SJCRH30 (cell line): ENCODE measurements at places on chromosomes 7 and 10.

- DNase-seq: no peak
- H3K27me3 ChIP-seq: no peaks in the 10 kb centered on the region
- H3K4me3 ChIP-seq: no peak overlapping the region
- no peaks in the 10 kb centered on the region for H3K36me3 ChIP-seq
- no peaks in the 10 kb centered on the region for H3K4me1 ChIP-seq
Measured at GRCh38 chr10:8224591-8224990, 170.1 kb downstream of the GATA3 start.

DNA sequence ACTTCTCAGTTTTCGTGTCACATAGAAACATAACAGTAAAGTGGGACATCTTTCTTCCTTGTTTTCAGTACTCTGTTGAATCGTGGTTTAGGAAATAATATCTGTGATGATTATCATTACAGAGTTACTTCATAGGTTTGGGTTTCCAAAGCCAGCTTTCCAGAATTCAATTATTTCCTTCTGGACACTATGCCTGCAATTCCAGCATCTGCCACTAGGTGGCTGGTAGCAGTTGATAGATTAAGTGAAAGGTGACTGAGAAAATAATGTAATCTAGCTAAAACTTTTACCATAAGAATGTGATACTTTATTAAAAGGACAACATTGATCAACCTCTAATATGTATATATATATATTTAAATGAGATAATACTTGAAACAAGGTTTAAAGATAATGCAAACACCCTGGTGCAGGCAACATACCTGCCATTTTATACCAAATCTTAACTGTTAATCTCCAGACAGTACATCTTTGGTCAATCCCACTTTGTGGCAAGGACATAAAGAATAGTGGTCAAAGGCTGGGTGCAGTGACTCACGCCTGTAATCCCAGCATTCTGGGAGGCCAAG is 102.6 kb downstream of the SH3PXD2A start:
- H3K4me1 ChIP-seq: no peaks in the 10 kb centered on the region
- H3K4me3 ChIP-seq: no peak overlapping the region
- no peaks in the 10 kb centered on the region for H3K36me3 ChIP-seq
- no peak overlapping the region for H3K27ac ChIP-seq
- H3K27me3 ChIP-seq: no peaks in the 10 kb centered on the region

DNA sequence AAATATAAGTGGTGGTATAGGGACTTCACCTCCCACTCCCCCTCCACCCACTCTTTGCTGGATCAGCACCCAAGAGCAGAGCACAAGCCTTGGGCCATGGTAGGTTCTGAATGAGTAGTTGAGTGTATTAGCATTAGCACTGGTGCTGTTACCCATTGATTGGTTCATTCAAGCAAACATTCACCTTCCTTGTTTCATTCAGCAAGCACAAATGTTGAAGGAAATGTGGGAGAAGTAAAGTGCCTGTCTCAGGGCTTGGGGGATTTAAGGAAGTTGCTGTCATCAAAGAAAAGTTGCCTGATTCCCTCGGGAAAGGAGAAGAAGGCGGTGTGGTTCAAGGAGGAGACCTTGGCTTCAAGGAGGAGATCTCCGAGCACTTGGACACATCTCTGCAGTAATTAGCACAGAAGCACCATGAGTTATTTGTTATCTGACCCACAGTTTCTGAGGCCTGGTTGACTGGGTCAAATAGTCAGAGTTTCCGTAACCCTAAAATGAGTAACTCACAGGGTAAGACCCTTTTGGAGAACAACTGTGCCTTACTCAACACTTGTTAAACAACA is 17.3 kb downstream of the IL2RA start:
- H3K4me3 ChIP-seq: no peak overlapping the region
- no peak overlapping the region for H3K27ac ChIP-seq
- H3K4me1 ChIP-seq: no peaks in the 10 kb centered on the region

DNA sequence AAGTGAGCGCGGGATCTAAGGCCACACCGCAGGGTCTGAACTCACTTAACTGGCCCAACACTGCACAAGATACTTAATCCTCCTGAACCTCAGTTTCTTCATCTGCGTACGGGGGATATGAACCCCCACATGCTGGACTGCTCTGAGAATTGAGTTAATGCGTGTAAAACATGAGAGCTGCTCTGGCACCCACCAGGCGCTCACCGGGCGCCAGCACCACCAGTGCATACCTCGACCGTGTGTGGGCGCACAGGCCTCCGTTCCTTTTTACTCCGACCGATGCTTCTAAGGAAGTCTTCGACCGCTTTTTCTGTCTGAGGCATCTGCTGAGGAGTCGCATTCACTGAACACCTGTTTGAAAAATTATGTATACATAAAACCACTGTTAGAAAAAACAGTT is 27.2 kb downstream of the PITRM1 start:
- H3K27ac ChIP-seq: no peak overlapping the region
- no peak overlapping the region for H3K4me3 ChIP-seq
- DNase-seq: no peak
- H3K4me1 ChIP-seq: no peaks in the 10 kb centered on the region
- no peaks in the 10 kb centered on the region for H3K27me3 ChIP-seq

DNA sequence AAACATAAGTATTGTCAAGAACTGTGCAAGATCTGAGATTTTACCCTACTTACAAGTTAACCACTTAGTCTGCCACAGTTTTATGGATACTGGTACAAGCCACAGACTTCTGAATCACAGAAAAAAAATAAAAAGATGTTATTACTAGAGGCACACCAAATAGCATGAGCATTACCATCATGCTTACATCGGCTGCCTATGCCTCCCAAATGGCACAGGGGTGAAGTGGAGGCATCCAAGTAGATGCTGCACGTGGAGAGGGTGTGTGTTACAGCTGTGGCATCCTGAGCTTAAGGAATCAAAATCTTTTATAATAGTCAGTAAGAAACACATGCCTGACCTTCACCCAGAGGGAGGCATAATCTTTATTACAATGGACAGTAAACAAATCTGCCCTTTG is 207.8 kb downstream of the TFEC start:
- no peaks in the 10 kb centered on the region for H3K36me3 ChIP-seq
- H3K4me3 ChIP-seq: no peak overlapping the region
- no peak overlapping the region for H3K27ac ChIP-seq
- H3K4me1 ChIP-seq: peaks cover 22% of the 10 kb centered on the region

DNA sequence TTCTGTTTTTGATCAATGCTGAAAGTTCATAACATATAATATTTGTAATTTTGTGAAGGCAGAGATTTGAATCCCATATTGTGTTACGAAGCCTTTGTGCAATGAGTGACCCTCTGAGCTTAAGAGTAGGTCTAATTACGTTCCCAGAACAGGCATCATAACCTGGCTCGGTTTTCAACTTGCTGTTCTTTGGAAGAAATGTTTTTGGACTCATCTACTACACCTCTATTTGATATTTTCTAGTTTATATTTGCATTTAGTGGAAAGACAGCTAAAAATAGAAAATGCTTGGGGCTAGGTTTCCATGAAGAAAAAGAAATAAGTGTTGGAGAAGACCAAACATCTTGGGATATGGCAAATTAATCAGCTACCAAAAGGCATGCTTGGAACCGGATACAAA is 234.8 kb downstream of the AGMO start:
- no peaks in the 10 kb centered on the region for H3K27me3 ChIP-seq
- DNase-seq: no peak
- H3K4me3 ChIP-seq: no peak overlapping the region
- H3K27ac ChIP-seq: no peak overlapping the region
- no peaks in the 10 kb centered on the region for H3K4me1 ChIP-seq

- H3K4me3 ChIP-seq: no peak overlapping the region
- DNase-seq: no peak
- peaks cover 3% of the 10 kb centered on the region; the same call in 1 of the 2 replicates for H3K4me1 ChIP-seq
- H3K36me3 ChIP-seq: no peaks in the 10 kb centered on the region
- no peaks in the 10 kb centered on the region for H3K27me3 ChIP-seq
Measured at GRCh38 chr10:4254101-4254994, 469.3 kb upstream of the KLF6 start.

- no peak for DNase-seq
- no peaks in the 10 kb centered on the region for H3K27me3 ChIP-seq
- peaks cover 32% of the 10 kb centered on the region for H3K4me1 ChIP-seq
- no peak overlapping the region for H3K27ac ChIP-seq
- no peak overlapping the region for H3K4me3 ChIP-seq
- no peaks in the 10 kb centered on the region for H3K36me3 ChIP-seq
Measured at GRCh38 chr7:147415991-147416390, 1174.6 kb upstream of the C7orf33 start.

- no peaks in the 10 kb centered on the region for H3K4me1 ChIP-seq
- DNase-seq: no peak
- H3K27ac ChIP-seq: no peak overlapping the region
- 0 out of 2 replicates have a peak, but pooled peaks cover 3% of the 10 kb centered on the region for H3K36me3 ChIP-seq
- H3K27me3 ChIP-seq: peaks cover 12% of the 10 kb centered on the region
Measured at GRCh38 chr10:122725768-122726167, 26.1 kb upstream of the C10orf120 start.

- H3K4me3 ChIP-seq: no peak overlapping the region
- no peak for DNase-seq
- no peaks in the 10 kb centered on the region for H3K4me1 ChIP-seq
- no peak overlapping the region for H3K27ac ChIP-seq
- no peaks in the 10 kb centered on the region for H3K36me3 ChIP-seq
Measured at GRCh38 chr7:377080-378040, 87.4 kb downstream of the FOXL3 start.

- H3K4me3 ChIP-seq: no peak overlapping the region
- no peaks in the 10 kb centered on the region for H3K27me3 ChIP-seq
- no peak for DNase-seq
- peaks cover 5% of the 10 kb centered on the region; the same call in 1 of the 2 replicates for H3K36me3 ChIP-seq
- H3K27ac ChIP-seq: no peak overlapping the region
Measured at GRCh38 chr10:79380125-79380945, 33.1 kb downstream of the PPIF start.
